Dermis microvascular lymphatic vessel endothelial cell (primary cell): ENCODE measurements at places on chromosomes 7 and 10. TPM values are rescaled to one million over a fixed set of nuclear protein-coding genes. Genes with fewer than 3 reads are reported as not detected.

DNA sequence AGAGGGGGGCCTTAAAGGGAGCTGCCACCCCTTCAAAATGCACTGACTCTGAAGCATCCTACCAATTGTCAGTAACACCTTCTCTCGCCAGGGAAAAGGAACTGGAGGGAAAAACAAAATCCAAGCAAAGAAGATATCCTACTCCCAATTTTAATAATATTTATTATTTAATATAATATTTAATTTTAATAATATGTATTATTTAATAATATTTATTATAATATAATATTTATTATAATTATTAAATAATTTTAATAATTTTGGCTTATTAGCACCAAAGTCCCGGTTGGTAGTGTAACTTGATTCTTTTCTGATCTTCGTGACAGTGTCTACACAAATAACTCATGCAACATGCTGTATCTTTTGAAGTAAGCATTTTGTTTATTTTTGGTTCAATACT, 58.6 kb upstream of the AGBL3 start:
- no peak for DNase-seq

The PRR15 gene
- total RNA-seq: 0.13 TPM in 1 of 2 replicates, not detected in the other

GRCh38 chr7:16091701-16092310, 329.5 kb downstream of the CRPPA start:
- DNase-seq: no peak

DNA sequence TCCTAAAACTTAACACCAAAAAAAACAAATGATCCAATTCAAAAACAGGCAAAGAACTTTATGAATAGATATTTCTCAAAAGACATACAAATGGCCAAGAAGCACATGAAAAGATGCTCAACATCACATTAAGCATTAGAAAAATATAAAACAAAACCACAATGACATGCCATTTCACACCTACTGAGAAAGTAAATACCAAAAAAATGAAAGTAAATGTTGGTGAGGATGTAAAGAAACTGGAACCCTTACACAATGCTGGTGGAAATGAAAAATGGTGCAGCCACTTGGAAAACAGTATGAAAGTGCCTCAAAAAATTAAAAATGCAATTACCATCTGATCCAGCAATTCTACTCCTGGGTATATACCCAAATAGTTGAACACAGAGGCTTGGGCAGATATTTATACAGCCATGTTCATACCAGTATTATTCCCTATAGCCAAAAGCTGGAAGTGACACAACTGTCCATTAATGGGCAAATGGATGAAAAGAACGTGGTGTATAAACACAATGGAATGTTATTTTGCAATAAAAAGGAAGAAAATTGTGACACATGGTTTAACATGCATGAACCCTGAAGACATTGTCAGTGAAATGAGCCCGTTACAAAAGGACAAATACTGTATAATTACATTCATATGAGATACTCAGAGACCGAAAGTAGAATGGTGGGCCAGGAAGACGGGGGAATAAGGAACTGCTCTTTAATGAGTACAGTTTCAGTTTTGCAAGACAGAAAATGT, 89.0 kb downstream of the JMJD1C start:
- DNase-seq: peak; percentile 20

The NRCAM gene
- 1.5 and 3.3 TPM in 2 replicates for total RNA-seq

DNA sequence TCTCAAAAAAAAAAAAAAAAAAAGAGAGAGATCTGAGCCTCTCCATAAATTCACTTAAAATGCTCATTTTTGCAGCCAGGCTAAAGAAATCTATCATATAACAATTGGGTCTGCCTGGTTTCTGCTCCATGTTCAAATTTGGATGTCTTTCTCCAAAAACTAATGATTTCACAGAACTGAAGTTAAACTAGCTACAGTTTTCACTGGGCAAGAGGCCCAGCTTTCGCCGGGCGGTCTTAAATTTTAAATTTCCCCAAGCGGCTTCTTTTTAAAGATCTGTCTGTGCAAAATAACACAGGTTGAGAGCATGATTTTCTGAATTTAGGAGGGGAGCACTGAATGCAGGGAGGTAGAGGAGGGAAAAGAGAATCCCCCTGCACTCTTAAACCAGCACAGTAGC, 603.4 kb downstream of the KCNMA1 start:
- no peak for DNase-seq

The SEC23IP gene
- 14.4 and 16.9 TPM in 2 replicates for total RNA-seq

DNA sequence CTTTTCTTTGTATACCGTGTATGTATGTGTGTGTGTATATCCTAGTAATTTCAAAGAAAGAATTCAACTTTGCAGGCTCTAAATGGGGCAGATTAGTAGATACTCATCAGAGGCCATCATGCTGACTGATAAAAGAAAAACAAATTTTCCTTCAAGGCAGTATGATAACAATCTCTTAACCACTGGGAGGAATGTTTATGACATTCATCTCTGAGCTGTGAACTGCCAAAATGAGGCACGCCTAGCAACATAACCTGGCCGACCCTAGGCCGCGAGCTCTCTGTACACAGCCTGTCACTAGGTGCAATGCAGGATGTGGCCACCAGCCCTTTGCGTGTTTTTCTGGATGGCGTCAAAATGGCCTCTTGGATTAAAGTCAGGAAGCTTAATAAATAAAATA, 343.7 kb upstream of the GALNT17 start:
- DNase-seq: no peak

- DNase-seq: no peak
Observed at GRCh38 chr7:34354899-34355298, 303.1 kb upstream of the NPSR1 start.

DNA sequence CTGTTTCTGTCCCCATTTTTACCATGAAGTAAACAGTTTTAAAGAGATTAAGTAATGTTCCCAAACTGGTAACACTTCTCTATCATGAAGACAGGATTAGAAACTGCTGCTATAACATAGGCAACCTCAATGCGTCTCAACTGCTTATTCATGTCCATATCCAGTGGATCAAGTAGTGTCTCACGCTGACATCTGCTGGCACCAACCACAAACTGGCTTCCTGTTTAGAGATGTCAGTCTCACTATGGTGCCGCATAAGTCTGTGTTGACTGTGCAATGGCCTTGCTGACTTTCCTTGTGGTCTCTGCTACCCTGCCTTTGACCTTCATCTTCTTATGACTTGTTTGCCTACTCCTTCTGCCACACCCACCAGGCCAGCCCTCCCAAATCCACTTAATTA, 369.6 kb upstream of the DPP6 start:
- DNase-seq: no peak

- DNase-seq: peak; percentile 80
Observed at GRCh38 chr10:16891375-16892313, 74.4 kb upstream of the RSU1 start.

The GAD2 gene
- not detected in 2 replicates for total RNA-seq

DNA sequence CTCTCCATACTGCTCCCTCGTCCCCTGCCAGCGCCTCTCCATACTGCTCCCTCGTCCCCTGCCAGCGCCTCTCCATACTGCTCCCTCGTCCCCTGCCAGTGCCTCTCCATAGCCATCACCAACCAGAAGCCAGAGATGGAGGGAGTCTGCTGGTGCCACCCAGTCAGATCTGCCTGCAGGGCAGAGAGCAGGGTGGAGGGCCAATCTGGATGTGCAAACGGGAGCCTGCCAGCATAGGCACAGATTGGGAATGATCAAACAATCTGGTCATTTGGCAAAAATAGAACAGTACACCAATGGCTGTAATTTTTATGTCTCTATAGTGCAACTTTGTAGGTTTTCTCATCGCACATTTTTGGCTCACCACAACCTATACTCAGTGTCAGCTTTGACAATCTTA, 76.9 kb upstream of the LRRC4 start:
- no peak for DNase-seq

DNA sequence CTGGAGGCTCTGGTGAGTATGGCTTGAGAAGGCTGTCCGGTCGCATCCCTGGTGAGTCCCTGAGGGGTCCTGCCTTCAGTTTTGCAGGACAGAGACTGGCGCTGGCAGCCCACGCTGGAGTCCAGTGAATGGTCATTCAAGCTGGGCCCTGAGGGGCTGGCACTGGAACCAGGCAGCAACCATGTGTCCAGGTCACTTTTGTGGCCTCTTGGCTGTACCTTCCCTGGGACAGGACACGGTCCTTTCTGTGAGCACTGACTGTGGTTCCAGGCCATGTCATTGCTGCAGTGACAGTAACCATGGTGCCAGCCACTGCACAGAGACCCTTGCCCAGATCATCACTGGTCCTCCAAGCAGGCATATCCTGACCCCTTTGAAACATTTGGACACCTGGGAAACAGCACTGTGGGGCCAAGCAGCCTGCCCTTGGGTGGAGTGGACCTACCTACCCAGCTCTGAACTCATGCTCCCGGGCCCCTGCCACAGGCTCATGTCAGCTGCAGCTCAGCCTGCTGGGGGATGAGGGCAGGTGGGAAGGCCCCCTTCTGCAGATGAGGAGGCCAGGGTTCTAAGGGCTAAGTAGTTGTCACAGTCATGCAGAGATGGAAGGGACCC, 72.1 kb downstream of the ADCY1 start:
- no peak for DNase-seq

DNA sequence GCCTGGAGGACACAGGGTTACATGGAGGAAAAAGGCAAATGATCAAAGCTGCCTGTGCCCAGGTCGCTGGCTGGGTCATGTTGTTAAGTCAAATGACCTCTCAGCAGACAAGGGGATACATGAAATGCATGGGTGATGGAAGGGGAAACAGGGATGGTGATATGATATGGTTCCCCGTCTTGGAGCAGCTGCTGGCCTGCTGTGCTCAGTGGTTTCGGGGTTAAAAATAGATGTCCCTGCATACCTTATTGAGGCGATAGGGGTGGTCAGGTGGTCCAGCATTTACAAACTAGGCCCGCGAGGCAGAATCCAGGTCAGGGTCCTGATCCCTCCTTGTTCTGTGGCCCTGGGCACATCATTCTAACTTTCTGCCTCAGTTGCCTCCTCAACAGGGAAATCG, 157.2 kb downstream of the PRPF18 start:
- no peak for DNase-seq

GRCh38 chr10:132122097-132122861, 56.5 kb downstream of the JAKMIP3 start:
- DNase-seq: no peak

The CYP3A5 gene
- total RNA-seq: not detected in 2 replicates

The CDC14C gene
- under 0.01 TPM in 1 of 2 replicates, not detected in the other for total RNA-seq

The KCNH2 gene
- 0.13 TPM in 1 of 2 replicates, not detected in the other for total RNA-seq

GRCh38 chr10:121838149-121838548, 89.7 kb downstream of the ATE1 start:
- no peak for DNase-seq
